SK-N-MC (cell line): ENCODE measurements at places on chromosomes 3 and 15.

- DNase-seq, result no peak
Measured at GRCh38 chr3:173395412-173396181, 1.9 kb upstream of the NLGN1 start.

DNA sequence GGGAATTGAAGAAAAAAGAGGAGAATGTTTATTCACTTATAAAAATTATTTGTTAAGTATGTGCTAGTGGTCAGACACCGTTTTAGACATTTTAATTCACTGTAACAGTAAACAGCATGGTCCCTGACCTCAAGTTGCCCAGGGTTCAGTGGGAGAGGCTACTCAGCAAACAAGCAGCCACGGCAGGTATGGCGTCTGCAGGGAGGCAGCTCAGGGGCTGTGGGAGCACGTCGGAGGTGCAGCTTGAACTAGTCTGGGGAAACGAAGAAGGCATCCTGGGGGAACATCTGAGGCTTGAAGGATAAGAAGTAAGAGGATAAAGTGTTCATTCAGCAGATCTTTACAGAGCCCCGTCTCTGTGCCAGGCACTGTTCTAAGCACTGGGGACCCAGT is 66.0 kb downstream of the CRTC3 start:
- DNase-seq, result no peak

DNA sequence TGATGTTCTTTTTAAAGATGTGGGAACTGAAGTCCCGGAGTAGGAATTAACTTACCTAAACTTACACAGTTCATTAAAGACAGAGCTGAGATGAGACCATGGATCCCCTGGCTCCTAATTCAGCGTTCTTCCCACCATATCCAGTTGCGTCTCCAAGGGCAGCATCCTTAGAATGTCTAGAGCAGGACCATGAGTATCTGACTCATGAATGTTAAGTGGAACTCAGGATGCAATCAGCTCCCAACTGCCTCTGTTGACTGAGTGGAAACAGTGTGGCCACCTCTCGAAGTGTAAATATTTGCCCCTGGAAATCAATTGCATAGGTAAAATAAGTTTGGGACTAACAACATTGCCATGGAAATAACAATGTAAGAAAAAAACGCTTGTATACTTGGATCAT is 2.5 kb downstream of the SNTN start:
- no peak for DNase-seq

DNA sequence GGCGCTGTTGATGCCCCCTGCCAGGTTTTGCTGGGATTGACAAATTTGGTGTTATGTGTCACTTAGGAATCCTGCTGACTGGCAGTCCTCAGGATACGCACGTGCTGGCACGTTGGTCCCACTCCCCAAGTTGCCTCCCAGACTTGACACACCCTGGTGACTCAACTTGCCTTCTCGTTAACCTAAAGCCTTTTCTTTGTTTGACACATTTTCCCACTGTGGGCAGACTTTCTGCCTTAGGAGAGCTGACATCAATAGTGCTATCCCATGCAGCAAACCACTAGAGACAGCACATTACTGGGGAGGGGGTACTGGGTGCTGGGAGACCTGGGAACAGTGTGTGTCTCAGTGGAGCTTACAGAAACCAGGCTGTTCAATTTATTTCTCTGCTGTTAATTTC is 104.3 kb downstream of the OXNAD1 start:
- no peak for DNase-seq

GRCh38 chr3:150656316-150656715 is 47.4 kb downstream of the ERICH6 start:
- DNase-seq, result no peak

- no peak for DNase-seq
Measured at GRCh38 chr3:45929042-45929679, 14.1 kb upstream of the CXCR6 start.

DNA sequence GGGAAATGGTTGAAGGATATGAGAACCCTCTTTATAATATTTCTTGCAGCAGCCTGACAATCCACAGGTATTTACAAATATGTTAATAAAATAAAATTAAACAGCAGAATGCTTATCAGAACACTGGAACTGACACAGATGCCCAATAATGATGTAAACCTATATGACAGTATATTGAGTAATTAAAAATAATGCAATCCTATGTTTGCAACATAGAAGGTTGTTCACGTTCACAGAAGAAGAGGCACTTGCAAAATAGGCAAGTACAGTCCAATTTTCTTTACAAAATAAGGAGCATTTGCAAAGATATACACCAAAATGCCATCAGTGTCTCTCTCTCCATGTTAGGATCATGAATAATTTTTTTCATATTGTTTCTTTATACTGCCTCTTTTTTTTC is 397.0 kb upstream of the WNT5A start:
- DNase-seq, result no peak

DNA sequence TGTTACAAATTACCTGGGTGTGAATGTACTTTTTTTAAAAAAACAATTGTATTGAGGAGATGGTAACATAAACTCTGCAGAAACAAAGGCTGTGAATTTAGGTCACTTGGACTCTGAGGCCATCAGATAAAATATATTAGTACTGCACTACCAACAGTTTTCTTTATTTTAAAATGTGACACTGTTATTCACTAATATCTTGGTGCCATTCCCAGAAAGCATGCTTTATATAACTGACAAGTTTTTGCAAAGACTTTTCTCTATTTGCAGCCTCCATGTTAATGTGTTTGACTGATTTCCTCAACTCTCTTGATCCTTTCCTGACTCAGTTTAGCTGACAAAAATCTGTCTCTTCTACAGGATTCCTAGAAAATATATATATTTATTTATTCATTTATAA is 26.5 kb upstream of the ACTL6A start:
- DNase-seq, result no peak

- no peak for DNase-seq
Measured at GRCh38 chr3:192005989-192006388, 545.0 kb downstream of the PYDC2 start.

GRCh38 chr15:79339588-79340314 is 28.8 kb downstream of the TMED3 start:
- DNase-seq, result peak; percentile 10

DNA sequence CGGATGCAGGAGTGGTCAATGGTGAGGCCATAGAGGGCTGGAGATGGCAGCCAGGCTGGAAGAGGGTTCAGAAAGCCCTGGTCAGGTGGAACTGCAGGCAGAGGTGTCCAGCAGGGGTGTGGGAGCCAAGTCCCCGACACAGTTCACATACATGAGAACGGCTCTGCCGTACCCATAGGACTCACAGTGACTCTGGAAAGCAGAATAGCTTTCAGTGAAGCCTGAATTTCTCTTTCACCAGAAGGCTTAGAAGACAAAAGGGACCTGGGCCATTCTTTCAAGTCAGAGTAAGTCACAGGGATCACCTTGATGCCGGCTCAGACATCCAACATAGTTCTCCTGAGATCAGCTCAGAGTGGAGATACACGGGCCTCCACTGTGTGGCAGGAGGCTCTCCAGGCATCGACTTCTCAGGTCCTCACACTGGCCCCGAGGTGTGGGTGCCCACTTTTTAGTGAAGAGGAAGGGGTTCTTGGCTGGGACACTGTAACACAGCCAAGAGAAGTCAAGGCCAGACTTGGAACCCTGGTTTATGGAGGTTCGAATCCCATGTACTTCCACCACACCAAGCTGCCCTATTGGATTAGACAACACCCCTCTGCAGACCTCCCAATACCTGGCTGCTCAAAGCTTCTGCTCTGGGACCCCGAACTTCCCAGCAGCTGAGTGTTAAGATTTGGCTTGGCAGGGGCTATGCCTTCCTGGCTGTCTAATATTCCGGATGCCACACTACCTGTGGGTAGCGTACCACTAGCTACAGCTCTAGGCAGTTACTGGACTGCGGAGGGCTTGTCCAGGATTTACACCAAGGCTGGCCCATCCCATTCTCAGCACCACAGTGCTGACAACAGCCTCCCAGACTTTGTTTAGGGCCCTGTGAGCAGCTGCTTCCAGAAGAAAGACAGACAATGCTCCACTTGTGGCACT is 40.4 kb upstream of the RAB6B start:
- no peak for DNase-seq

- DNase-seq, result no peak
Measured at GRCh38 chr3:100238599-100238998, 22.2 kb upstream of the TBC1D23 start.

- DNase-seq, result no peak
Measured at GRCh38 chr3:119795849-119796248, 13.9 kb downstream of the NR1I2 start.

GRCh38 chr15:41653760-41654159 is 6.4 kb upstream of the MGA start:
- no peak for DNase-seq

GRCh38 chr3:45362161-45362560 is 26.2 kb upstream of the LARS2 start:
- no peak for DNase-seq

DNA sequence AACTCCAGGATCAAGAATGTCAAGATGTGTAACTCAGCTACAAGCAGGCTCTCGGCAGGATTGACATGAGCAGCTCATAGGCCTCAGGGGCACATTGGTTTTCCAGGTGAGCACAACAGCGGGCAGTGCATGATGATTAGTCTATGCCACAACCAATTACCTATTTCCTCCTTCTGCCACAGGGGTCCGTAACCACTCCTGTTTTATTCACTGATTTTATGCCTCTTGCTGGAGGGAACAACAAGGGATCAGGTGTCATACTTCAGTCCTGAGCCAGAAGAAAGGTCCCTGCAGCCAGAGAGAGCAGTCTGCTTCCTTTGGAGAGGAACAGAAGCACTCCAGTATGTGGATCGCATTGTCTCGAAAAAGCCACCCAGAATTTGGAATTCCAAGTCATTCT is 35.1 kb upstream of the PTPRG start:
- no peak for DNase-seq

GRCh38 chr15:98648654-98649471 is 524 bp downstream of the IGF1R start:
- no peak for DNase-seq

DNA sequence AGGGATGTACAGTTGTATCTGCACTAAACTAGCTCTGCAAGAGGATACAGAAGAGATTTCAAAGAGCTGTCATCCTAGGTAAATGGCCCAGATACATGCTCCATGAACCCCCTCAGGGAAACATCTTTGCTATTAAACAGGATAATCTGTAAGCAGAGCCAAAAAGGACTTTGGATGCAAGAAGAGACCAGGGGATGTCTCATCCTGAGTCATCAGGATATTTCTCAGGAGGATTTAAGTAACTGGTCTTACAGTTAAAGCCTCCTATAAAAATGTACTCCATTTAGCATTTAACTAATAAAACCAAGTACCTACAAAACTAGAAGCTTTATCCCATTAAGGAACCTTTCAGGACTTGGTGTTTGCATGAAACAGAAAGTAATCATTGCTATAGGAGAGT is 48.2 kb upstream of the PHLDB2 start:
- DNase-seq, result no peak

DNA sequence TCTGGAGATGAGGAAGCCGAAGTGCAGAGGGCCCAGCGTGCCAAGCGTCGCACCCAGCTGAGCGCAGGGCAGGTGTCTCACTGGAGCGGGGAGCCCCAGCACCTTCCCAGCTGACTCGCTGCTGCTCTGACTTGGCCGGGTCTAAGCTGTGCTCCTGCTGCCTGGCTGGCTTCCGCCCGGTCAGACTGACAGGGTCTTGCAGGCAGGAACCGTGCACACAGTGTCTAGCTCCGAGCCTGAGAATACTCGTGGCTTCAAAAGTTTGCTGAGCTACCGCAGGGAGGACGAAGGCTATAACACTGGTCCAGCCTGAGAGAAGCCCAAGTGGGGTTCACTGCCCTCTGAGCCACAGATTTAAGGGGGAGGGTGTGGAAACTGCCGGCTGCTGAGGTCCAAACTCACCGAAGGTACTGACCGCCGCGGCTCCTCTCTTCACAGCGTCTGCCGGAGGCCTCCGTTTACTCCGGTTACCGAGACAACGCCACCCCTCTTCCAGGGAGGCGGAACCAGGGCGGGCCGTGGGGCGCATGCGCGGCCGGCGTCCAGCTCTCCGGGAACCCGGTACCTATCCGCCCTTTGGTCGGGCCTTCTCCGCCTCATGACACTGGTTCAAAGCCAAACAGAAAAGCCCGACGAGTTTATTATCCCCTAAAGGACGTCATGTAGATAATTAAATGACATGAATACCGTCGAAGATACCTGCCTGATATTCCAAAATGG is at the start of gene CFAP44:
CFAP44 (minus strand) TSS at position 443 of the 720 bp plus-strand sequence. CDS start 7,829 bp downstream, outside the sequence.
- no peak for DNase-seq

DNA sequence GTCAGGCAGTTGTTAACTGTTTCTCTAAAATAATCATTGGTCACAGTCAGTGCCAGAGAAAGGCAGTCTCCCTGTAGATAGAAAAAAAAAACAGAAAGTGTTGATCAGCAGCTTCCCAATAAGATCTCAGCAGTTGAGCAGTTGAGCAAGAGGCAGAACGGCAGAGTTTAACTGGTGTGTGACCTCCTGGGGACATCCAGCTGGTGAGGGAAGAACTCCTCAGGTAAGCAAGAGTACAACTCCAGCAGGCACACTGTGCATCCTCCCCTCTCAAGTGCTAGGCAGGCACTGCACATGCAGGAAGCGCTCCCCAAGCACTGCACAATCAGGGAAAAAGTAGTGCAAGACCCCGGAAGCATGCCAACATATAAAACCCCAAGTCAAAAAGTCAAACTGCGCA is 1287.2 kb downstream of the NSUN3 start:
- DNase-seq, result no peak

DNA sequence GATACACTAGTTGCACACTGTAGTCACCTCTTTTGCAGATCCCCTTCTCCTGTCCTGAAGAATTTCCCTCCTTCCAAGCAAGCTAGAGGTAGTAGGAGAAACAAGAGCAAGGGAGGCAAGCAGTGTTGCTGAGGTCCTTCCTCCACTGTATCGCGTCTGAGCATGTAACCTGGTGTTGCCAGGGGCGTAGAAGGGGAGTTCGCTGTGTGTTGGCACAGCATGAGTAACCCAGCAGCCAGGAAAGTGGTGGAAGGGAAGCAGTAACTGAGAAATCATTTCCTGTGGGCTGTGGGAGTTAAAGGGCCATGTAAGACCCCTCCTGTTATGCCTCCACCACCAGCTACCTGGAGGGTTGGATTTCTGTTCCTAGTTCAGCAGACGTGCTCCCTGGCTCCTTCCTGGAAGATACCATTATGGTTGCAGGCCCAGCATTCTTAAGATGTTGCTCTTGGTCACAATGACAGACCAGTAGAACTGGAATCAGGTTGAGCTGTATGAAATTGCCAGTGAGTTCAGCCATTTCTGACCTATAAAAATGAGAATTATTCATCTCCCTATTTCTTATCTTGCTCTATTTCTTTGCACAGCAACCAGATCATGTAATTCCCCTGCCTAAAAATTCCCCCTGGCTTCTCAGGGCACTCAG is 215.3 kb upstream of the TOPAZ1 start:
- DNase-seq, result no peak

GRCh38 chr15:75834021-75834420 is 9.2 kb upstream of the UBE2Q2 start:
- no peak for DNase-seq

DNA sequence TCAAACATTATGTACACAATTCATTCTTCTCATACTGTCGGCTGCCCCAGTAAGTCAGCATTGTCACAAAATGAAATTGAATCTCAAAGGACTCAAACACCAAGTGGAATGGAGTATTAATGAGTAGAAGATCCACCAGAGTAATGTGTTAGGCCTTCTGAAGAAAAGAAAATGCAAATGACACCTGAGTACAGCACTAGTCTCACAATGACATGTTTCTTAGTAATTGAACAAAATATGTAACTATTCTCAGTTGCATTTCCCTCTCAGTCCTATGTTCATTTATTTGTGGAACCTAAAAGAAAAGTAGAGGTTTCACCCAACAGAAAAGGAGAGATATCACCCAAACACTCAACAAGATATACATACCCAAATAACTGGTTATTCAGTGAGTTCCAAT is 283.9 kb upstream of the THBS1 start:
- no peak for DNase-seq

GRCh38 chr3:12196684-12197083 is 38.0 kb upstream of the TIMP4 start:
- DNase-seq, result no peak
